Activated naive CD8-positive, alpha-beta T cell treated with anti-CD3 and anti-CD28 coated beads for 36 hours (primary cell): ENCODE measurements at places on chromosomes 1 and 21.

DNA sequence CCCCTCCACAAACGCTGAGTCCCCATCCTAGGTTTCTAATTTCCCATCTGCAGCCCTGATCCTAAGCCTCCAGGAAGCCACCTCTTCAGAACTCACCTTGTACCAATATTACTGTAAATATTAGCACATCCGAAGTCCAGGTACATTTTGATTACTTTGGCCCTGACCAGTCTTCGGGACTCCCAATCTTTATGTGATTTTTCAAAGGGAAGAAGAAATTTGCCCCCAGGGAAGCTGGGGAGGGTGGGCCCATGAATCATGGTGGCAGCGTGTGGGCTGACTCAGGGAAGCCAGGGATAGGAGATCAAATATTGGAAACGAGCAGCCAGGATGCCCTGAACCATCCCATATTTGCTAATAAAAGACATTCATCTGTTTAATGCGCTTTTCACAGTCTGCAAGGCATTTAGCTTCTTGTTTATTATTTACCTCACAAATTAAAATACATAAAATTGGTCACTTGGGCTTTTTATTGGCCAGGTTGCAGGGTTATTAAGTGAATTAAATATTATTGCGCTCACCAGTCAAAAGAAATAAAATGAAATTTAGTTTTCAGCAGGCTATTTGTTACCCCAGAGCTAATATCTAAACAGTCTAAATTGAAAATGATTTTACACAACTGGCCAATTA is 46.6 kb downstream of the KIAA0040 start:
- no peaks in the 10 kb centered on the region for H3K36me3 ChIP-seq
- no peak overlapping the region for H3K4me3 ChIP-seq
- H3K27me3 ChIP-seq = peaks cover 25% of the 10 kb centered on the region
- H3K4me1 ChIP-seq = peaks cover 4% of the 10 kb centered on the region
- DNase-seq = no peak
- no peak overlapping the region for H3K27ac ChIP-seq

DNA sequence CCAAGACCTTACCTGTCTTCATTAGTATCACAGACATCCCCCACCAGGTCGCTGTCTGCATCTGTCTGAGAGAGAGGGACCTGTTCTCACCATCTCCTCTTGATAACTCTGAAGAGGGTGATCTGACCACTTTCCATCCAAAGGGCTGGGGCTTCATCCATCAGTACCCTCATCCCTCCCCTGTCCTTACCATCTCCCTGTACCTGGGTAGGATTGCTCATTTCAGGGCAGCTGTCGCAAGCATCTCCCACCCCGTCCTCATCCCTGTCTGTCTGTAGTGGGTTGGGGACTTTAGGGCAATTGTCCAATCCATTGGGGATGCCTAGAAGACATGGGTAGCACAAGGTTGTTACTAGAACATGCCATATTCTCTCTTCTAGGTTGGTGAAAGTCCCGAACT is 7.9 kb downstream of the THBS3 start:
- no peak overlapping the region for H3K27ac ChIP-seq
- H3K4me1 ChIP-seq = peaks cover 12% of the 10 kb centered on the region
- no peak for DNase-seq
- no peaks in the 10 kb centered on the region for H3K27me3 ChIP-seq
- peaks cover 6% of the 10 kb centered on the region for H3K36me3 ChIP-seq

DNA sequence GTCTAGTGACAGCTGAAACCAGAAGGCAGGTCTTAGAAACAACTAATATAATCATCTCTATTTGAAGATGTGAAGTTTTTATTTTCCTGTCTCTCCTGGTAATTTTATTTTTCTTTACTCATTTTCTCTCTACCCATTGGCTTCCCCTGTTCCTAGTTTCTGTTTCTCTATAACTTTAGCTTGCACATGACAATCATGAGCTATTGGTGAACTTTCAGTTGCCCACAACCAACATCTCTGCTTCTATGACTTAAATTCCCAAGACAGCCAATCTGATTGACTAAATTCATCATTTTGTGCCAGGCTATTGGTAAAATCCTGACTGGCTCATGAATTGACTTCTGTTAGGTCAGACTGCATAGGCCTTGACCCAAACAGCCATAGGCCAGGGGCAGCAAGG is 13.7 kb upstream of the ACADM start:
- no peak for DNase-seq
- no peaks in the 10 kb centered on the region for H3K4me1 ChIP-seq
- H3K4me3 ChIP-seq = no peak overlapping the region
- H3K36me3 ChIP-seq = peaks cover 2% of the 10 kb centered on the region

DNA sequence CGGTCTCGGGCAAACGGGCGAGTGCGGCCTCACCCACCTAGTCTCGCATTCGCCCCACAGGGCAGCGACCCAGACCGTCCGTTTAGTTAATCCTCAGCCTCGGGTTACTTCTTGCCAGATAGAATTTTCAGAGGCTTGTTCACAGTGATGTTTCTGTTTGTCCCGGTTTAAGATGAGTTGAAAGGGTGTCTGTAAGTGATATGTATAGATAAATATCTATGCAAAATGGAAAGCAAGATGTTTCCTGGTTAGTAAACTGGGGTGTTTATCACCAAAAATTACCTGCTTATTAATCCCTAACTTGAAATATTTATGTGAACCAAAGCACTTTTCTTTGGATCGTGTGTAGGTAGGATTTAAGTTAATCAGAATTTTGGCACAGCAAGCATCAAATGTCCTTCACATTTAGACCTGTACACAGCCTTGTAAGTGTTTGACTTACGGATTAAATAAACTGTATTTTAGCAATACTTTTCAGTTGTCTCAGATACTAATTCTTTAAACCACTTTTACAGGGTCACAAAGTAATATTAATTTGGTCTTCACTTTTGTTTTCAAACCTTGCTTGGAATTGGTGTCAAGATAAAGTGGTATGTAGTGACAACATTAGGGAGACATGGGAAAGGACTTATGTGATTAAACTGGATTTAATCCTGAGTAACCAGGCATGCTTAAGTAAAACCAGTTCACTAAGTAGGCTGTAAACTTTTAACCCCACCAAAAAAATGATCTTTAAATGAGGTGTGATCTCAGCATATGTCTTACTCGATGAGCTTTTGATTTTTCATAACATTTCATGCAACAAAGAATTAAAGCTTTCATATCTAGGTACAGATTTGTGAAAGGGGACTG is 914 bp downstream of the ZNF326 start:
- H3K27me3 ChIP-seq = no peaks in the 10 kb centered on the region
- H3K36me3 ChIP-seq = peaks cover 26% of the 10 kb centered on the region
- H3K4me3 ChIP-seq = peak overlapping the region; percentile 91
- peak overlapping the region; percentile 84 for H3K27ac ChIP-seq
- no peak for DNase-seq

- H3K4me1 ChIP-seq = peaks cover 12% of the 10 kb centered on the region
- no peak overlapping the region for H3K27ac ChIP-seq
Measured at GRCh38 chr1:46528297-46528955, 23.0 kb downstream of the KNCN start.

DNA sequence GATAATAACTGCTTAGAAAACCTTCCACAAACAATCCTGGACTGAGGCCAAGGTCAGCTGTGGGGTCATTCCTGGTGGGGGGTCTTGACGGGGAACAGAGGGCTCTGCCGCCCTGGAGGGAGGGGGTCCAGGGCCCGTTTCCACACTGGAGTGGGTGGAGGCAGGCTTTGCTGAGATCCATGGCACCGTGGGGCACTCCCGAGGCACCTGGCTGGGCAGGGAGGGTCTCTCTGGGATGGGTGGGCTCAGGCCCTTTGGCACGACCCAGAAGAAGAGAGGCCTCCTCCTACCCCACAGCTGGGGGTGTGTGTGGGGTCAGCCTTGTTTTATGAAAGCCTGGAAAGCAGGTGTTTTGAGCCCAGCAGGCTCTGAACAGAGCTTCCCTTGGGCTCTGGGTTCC is 5.1 kb downstream of the MMEL1 start:
- H3K27me3 ChIP-seq = peaks cover 45% of the 10 kb centered on the region
- H3K27ac ChIP-seq = no peak overlapping the region

GRCh38 chr1:65258106-65258505 is 51.2 kb upstream of the DNAJC6 start:
- H3K27ac ChIP-seq = no peak overlapping the region
- no peaks in the 10 kb centered on the region for H3K36me3 ChIP-seq
- H3K4me3 ChIP-seq = no peak overlapping the region
- peaks cover 39% of the 10 kb centered on the region for H3K4me1 ChIP-seq
- peaks cover 10% of the 10 kb centered on the region for H3K27me3 ChIP-seq
- DNase-seq = no peak

DNA sequence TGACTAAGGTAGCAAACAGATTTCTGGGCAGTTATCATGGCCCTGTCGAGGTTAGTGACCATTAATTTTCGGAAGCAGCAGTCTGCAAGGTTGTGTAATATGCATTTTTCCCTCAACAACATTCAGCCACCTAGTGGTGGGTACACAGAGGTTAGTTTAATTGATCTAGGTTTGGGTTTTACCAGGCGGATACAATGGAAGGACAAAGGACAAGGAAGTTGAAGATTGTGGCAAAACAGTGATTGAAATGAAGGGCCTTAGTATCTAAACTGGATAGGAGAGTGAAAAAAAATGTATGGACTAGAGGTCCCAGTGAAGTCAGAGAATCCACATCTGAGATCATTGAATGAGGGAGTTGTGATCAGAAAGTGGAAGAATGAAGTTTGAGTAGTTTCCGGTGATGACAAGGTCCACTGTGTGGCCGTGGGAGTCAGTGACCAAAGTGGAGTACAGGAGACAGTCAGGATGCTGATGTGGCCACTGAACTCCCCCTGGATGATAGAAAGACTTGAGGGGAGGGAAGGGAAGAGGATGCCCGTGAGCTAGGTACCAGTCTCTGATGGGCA is 2.8 kb downstream of the ARMH1 start:
- no peaks in the 10 kb centered on the region for H3K36me3 ChIP-seq
- no peaks in the 10 kb centered on the region for H3K27me3 ChIP-seq
- no peak overlapping the region for H3K4me3 ChIP-seq
- DNase-seq = no peak
- H3K4me1 ChIP-seq = peaks cover 14% of the 10 kb centered on the region

GRCh38 chr1:151510957-151511635 is at the start of gene CGN:
TSS of gene CGN (plus strand) at chr1:151511387. CDS start at chr1:151518520, 7,133 bp downstream.
- DNase-seq = peak; percentile 88
- peaks cover 4% of the 10 kb centered on the region for H3K27me3 ChIP-seq
- H3K4me3 ChIP-seq = peak within 1 kb of the TSS; percentile 81
- H3K36me3 ChIP-seq = no peaks in the 10 kb centered on the region

- H3K4me3 ChIP-seq = no peak overlapping the region
- H3K27me3 ChIP-seq = no peaks in the 10 kb centered on the region
- no peak overlapping the region for H3K27ac ChIP-seq
- DNase-seq = no peak
- H3K4me1 ChIP-seq = peaks cover 3% of the 10 kb centered on the region
Measured at GRCh38 chr1:168079761-168080160, 57.0 kb downstream of the GPR161 start.

- peak; percentile 91 for DNase-seq
- peak overlapping the region; percentile 96 for H3K27ac ChIP-seq
- H3K27me3 ChIP-seq = no peaks in the 10 kb centered on the region
- peaks cover 40% of the 10 kb centered on the region for H3K36me3 ChIP-seq
- H3K4me1 ChIP-seq = peaks cover 33% of the 10 kb centered on the region
Measured at GRCh38 chr1:23368562-23369334, 888 bp downstream of the ZNF436 start.
